ENCODE measurements at places on chromosomes 16 and 17.

GRCh38 chr16:82031116-82032084 is 3.7 kb upstream of the HSD17B2 start:
- no peak for DNase-seq

GRCh38 chr17:35878361-35878760 is 1.8 kb downstream of the CCL5 start:
- no peak for DNase-seq

DNA sequence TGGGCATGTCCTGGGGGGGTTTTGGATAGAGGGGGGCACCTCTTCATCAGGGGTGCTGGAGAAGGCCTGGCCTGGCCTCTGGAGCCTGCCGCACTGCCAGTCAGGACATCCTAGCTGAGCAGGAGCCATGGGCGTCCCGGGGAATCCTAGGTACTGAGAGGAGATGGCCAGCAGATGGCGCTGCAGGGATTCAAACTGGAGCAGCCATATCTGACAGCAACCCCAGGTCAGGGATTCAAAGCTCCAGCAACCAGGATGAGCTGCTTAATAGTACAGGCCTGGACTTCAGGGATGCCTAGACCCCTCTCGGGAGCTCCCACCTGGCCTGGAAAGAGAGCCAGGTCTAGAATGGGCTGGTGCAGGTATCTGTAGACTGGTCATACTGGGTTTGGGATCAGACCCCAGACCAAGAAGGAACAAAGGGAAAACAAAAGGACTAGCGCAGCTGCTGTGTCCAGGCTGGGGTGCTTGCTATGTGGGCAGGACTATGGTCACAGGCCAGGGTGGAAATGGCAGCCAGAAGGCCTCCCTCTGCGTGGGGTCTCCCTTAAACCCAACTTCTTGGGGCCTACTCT is 306.9 kb upstream of the RBFOX1 start:
- no peak for DNase-seq

DNA sequence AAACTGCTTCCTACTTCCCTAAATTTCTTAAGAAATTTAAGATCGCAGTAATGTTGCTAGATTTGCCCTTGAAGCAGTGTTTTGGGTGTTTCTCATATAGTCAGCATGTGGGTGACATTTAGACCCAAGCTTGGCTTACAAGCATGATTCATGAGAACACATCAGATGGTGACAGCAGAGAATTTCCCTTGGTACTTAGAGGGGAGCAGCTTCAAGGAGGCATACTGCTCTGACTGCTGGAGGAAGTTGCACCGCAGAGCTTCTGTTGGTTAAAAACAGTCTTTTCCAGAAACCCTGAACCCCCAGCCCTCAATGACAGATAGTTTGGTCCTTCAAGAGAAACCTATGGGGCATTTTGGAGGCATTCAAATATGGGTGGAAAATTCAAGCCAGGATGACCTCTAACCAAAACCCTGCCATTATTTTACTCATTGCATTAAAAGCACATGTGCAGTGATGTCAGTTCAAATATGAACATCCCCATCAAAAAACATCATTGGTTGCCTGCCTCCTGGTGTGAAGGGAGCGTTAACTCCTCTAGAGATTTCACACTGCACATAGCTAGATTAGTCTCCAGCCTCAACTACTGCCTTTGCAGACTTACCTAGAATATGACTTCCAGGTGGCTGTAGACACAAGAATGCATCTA is 201.5 kb upstream of the CACNG5 start:
- DNase-seq = no peak

DNA sequence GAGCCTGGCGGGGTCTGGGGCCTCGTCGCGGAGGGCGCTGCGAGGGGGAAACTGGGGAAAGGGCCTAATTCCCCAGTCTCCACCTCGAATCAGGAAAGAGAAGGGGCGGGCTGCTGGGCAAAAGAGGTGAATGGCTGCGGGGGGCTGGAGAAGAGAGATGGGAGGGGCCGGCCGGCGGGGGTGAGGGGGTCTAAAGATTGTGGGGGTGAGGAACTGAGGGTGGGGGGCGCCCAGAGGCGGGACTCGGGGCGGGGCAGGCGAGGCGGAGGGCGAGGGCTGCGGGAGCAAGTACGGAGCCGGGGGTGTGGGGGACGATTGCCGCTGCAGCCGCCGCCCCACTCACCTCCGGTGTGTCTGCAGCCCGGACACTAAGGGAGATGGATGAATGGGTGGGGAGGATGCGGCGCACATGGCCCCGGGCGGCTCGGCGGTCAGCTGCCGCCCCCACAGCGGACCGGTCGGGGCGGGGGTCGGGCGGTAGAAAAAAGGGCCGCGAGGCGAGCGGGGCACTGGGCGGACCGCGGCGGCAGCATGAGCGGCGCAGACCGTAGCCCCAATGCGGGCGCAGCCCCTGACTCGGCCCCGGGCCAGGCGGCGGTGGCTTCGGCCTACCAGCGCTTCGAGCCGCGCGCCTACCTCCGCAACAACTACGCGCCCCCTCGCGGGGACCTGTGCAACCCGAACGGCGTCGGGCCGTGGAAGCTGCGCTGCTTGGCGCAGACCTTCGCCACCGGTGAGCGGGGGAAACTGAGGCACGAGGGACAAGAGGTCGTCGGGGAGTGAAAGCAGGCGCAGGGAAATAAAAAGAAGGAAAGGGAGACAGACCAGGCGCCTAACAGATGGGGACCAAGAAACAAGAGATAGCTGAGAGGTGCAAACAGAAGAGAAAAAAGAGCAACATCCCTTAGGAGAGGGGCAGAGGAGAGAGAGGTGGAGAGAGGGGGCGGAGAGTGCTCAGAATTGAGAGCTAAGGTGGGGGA is at the start of gene PNMT:
Gene PNMT (plus strand): TSS at position 509 of the 980 bp plus-strand sequence. CDS start 23 bp downstream, at position 532.
- DNase-seq = peak; percentile 69

DNA sequence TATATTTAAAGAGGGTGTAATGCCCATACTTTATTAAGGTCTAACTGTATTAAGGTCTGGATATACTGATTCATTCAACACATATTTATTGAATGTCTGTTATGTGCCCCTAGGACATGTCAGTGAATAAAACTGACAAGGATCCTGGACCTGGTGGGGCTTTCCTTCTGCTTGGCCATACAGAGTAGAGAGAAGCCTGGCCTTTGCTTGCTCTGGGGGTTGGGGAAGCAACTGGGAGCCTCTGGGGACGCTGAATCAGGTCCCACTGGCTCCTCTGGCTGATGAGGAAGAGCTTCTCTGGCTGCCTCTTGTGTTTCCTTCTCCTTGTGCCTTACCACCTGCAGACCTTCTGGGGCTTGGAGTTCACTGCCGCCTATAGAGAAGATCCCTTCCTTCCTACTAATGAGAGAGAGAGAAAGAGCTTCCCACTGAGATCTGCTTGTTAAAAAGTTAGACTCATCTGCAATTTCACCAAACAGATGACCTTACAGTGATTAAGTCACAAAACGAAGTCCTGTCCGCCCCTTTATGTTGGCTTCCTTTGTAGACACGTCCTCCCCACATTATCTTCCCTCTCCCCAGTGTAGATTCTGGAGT is 49.7 kb downstream of the MSI2 start:
- no peak for DNase-seq

DNA sequence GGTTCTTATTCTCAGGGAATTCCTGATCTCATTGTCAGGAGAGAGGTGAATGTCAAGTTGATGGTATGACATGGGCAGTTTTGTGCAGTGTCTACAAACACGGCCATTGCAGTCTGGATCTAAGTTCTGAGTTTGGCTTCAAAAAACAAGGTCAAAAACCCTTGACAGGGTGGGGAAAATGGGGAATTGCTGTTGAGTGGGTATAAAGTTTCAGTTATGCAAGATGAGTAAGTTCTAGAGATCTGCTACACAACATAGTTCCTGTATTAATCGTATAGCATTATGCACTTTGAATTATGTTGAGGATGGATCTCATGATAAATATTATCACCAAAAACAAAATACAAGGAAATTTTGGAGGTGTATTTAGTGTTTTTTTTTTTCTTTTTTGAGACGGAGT is 36.6 kb upstream of the CARMIL2 start:
- no peak for DNase-seq

- no peak for DNase-seq
Measured at GRCh38 chr17:27379888-27380533, 76.2 kb upstream of the KSR1 start.

DNA sequence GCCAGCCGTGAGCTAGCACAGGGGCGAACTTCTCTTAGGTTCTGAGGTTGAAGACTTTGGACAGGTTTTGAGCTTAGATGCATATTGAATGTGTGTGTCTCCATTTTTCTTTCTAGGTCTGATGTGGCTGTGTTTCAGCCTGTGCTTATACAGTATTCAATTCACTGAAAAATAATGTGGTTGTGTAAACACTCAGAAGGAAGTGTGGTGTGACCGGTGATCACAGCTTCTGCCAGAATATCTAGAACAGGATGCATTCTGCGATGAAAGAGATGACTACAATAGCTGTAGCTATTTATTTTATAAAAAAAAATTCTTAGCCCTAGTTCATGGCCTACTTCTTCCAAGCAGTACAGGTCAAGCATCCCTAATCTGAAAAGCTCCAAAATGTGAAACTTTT is 64.4 kb downstream of the MAP2K6 start:
- DNase-seq = no peak

DNA sequence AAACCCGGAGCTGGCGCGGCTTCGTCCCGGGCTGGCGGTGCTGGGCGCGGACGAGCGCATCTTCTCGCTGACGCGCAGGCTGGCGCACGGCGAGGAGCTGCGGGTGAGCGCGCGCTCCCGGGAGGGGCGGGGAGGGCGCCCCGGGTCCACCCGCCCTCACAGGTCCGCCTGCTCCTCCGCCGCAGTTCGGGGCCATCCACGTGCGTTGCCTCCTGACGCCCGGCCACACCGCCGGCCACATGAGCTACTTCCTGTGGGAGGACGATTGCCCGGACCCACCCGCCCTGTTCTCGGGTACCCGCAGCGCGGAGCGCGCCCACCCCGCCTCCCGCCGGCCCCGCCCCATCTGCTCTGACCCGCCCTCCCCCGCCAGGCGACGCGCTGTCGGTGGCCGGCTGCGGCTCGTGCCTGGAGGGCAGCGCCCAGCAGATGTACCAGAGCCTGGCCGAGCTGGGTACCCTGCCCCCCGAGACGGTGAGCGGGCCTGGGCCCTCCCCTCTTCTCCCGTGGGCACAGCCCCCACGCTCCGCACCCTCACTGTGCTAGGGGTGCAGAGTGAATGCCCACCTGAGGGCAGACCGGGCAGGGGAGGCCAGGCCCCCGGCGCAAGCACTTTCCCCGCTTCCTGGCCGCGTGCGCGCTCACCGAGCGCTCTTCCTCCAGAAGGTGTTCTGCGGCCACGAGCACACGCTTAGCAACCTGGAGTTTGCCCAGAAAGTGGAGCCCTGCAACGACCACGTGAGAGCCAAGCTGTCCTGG is 1.4 kb downstream of the HAGHL start:
- peak; percentile 28 for DNase-seq

DNA sequence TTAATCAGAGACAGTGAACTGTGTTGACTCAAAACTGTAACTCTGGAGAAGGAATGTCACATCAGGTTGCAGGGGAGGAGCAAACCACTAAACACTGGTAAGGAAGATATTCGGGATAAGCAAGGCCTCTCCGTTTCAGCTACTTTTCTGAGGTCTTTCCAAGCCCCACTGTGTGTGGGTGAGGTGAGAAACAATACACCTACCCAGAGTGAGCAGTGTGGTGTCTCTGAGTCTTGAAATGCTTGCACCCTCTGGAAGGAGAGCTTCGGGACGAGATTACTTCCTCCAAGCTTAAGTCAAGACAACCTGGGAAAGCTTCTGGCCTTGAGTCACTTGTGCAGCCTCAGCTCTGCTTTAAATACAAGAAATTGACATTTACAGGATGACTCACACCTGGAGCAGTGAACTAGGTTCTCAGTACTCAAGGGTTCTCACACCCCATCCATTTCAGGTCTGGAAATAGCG is 2.5 kb upstream of the MAP3K14 start:
- DNase-seq = no peak

GRCh38 chr17:29157310-29157709 is 22.9 kb downstream of the MYO18A start:
- DNase-seq = no peak

- no peak for DNase-seq
Measured at GRCh38 chr16:79361132-79361751, 239.3 kb downstream of the MAF start.

DNA sequence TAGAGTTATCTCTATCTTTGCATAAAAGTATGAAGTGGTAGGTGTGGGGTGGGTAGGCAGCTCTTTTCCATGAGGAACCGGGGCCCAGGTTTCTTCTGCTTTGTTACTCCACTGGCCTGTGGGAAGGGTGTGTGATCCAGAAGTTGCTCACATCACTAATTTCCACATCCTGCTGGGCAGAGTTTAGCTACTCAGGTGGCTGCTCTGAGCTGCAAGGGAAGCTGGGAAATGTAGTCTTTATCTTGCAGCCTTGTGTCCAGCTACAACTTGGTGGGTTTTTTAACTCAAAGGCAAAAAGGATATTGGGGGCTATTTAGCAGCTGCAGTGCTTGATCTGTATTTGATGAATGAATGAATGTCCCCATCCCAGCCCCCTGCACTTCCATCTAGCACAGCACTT is 335.3 kb downstream of the SNX29 start:
- no peak for DNase-seq

GRCh38 chr17:72236980-72237633 is 116.3 kb downstream of the SOX9 start:
- no peak for DNase-seq

- DNase-seq = no peak
Measured at GRCh38 chr16:2840914-2841313, 10.8 kb downstream of the ZG16B start.

GRCh38 chr16:22353933-22354541 is 20.4 kb downstream of the CDR2 start:
- no peak for DNase-seq

DNA sequence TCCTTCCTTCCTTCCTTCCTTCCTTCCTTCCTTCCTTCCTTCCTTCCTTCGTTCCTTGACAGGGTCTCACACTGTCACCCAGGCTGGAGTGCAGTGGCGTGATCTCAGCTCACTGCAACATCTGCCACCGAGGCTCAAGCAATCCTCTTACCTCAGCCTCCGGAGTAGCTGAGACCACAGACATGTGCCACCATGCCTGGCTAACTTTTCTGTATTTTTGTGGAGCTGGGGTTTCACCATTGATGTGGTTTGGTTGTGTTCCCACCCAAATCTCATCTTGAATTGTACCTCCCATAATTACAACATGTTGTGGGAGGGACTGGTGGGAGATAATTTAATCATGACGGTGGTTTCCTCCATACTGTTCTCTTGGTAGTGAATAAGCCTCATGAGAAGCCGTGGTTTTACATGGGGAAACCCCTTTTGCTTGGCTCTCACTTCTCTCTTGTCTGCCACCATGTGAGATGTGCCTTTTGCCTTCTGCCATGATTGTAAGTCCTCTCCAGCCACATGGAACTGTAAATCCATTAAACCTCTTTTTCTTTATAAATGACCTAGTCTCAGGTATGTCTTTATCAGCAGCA is 90.3 kb upstream of the MPHOSPH6 start:
- no peak for DNase-seq

DNA sequence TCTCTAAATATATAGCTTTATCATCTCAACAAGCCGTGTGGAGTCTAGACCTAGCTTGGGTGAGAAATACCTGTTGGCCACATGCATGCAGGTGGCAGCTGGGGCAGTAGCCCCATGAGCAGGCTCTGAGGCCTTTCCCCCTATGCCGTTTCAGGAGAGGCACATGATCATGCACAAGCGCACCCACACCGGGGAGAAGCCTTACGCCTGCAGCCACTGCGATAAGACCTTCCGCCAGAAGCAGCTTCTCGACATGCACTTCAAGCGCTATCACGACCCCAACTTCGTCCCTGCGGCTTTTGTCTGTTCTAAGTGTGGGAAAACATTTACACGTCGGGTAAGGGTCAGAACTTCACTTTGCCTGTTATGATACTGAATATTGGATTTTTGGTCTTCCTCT is 16.7 kb upstream of the CARMIL2 start:
- DNase-seq = no peak
